ENCODE measurements at places on chromosomes 1 and 21.

DNA sequence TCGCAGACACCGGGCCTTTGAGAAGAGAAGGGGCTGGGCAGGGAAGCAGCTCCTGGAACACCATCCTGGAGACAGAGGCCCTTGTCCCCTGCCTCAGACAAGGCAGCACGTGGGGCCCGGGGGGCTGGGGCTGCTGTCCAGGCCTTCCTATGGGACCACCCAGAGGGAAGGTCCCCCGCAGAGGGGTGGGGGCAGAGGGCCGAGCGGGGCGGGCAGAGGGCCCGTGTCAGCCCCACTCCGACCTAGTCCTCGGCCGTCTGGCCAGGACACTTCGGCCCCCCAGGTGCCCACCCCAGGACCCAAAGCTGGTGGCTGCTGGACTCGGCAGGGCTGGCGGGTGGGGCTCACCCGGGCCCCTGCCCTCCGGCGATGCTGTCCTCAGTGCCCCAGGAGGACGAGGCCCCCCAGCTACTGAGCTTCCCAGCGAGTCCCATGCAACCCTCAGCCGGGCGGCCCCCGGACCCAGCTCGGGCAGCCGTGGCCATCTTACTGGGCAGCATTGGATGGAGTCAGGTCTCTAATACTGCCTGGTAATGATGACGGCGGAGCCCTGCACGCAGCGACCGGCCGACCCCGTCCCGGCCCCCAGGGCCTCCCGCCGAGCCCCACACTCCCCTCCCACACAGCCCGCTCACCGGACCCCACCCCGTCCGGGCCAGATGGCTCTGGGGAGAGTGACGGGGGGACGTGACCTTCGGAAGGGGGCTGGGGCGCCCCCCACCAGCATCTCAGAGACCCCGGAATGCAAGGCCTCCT lies 6.9 kb upstream of the TTLL10 start:
- DNase-seq: no peak

DNA sequence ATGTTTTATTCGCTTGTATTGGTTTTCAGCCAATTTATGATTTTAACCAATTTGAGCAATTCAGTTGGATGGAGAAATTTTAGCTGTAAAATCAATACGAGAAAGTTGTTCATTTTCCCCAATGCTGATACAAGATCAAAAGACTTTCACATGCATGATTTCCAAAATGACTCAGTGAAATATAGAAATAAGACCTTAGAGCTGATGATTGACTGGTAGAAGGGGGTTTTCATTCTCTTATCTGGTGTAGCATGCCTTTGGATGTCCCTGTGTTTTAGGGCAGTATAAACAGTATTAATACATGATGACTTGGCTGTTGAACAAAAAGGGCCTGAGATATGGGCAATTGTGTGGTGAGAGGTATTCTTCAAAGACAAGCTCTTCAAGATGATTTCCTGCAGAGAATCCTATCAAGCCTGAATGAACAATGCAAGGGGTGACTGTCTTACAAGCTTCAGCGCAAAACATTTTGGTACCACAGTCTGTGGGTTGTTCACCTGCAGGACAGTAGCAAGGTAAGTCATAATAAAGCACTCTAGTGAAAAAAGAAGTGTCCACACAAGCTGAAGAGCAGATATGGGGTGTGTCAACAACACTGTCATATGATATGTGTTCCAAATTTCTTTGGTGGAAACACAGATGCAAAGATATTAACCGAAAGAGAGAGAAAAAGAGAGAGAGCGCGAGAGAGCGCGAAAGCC lies 156.2 kb downstream of the TNFSF18 start:
- DNase-seq: no peak

GRCh38 chr21:15852146-15852545 lies 122.4 kb downstream of the USP25 start:
- no peak for DNase-seq

DNA sequence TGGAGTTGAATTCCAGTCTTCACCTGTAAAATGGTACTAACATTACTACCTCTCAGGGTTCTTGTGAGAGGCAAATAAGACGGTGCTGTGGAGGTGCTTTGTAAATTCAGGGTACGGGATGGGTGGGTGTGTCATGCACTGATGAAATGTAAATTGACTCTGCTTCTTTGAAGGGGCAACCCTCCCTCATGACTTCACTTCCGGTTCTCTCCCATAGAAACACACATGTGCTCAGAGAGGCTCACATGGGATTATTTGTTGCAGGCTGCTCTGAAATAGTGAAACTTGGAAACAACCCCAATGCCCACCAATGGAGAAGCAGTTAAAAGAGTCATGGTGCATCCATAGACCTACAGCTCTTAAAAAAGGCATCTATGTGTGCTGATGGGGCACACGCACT lies 44.9 kb upstream of the SCMH1 start:
- DNase-seq: peak; percentile 24

DNA sequence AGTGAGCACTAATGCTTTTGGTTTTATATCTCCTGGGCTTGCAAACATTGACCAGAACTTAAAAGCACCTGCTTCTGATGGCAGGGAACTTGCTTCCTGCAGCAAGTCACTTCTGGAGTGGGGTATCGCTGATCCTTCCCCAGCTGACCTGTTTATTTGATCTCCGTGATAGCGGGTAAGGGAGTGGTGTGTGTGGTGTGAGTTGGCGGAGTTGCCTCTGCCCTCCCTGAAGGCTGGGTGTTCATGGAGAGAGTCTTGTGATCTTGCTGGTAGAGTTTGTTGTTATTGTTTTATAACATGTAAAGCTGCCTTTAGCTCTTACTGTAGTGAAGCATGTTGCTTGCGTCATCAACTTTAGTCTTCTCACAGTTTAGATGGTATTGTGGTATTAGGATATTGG lies 3.9 kb downstream of the MFN2 start:
- DNase-seq: no peak

- DNase-seq: peak; percentile 90
Observed at GRCh38 chr1:20507564-20508410, at the start of gene MUL1. Gene MUL1, minus strand, starts transcription at chr1:20508151. Its CDS starts 127 bp downstream, at chr1:20508024.

DNA sequence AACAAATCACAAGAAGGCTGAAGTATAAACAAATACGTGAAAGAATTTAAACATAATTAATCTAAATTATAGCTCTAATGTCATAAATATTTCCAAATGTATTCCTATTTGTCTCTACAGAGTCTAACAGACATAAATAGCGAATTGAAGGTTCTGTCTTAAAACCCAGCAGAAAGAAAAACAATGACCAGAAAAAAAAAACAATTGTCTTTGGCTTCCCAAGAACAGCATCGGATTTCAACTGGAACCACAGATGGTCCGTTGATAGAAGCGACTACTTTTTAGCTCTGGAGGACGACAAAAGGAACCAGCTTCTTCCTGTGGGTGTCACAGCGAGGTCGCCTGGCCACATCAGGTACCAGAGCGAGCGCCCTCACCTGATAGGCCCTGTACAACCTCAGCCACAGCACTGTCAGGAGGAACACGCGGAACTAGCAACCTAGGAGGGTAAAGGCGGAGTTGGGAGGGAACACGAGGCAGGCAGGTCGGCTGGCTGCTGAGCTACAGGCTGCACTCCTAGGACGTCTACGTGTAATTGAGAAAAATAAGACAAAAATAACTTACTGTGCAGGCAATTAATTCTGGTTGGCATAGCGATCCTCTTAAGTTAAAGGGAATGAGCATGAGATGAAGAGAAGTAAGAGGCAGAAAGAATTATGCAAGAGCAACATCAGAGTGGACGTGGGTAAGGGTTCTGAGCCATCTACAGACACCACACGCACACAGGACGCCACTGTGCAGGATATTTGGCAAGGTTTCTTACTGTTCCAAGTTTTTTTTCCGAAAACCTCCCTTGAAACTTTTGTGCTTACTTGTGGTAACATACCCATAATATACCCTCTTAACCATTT lies 16.7 kb upstream of the PRDM15 start:
- DNase-seq: no peak

GRCh38 chr21:43372663-43373361 lies 54.1 kb downstream of the SIK1 start:
- DNase-seq: no peak

DNA sequence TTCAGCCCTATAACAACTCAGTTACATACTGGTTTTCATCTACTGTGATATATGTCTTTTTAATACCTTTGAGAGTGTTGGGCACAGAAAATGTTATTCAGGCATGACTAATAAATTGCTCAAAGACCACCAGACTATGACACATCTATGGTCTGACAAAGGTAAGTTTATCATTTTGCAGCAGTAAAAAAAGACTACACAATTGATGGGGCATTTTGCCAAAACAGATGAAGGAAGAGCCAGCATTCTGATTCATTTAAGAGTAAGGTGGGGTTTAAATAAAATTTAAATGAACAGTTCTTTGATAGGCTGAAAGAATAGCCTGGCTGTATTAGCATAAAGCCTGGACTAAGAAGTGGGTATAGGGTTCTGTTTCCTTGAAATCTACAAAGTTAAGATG lies 8.8 kb upstream of the RNPC3 start:
- peak; percentile 63 for DNase-seq

DNA sequence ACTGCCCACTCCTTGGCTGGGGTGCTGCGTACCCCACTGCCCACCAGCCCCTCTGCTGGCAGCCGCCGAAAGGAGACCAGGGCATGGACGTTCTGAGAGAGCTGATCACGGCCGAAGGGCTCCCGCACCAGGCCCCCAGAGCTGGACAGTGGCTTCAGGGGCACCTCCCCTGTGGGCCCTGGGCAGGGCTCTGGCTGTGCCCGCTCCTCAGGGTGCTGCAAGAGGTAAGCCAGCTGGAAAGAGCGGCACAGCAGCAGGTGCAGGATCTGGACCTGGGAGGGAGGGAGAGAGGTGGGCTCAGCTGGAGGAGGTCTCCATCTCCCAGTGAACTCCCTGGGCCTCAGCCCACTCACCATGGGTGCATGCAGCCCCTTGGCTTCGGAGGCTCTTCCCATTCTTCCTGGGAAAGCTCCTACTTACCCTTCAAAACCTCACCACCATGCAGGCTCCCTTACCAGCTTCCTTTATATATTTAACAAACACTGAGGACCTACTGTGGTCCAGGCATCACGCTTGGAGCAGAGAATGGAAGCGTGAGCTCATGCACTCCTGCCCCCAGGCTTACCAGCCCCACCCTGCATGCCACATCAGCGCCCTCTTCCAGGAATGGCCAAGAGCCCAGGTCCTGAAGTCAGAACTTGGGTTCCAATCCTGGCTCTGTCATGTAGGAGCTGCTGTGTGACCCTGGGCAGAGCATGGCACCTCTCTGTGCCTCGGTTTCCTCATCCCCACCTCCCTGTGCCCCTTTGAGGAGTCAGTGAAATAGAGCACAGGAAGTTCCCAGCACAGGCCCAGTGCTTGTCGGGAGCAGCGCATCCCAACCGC lies 6.8 kb upstream of the KIF17 start:
- DNase-seq: no peak

DNA sequence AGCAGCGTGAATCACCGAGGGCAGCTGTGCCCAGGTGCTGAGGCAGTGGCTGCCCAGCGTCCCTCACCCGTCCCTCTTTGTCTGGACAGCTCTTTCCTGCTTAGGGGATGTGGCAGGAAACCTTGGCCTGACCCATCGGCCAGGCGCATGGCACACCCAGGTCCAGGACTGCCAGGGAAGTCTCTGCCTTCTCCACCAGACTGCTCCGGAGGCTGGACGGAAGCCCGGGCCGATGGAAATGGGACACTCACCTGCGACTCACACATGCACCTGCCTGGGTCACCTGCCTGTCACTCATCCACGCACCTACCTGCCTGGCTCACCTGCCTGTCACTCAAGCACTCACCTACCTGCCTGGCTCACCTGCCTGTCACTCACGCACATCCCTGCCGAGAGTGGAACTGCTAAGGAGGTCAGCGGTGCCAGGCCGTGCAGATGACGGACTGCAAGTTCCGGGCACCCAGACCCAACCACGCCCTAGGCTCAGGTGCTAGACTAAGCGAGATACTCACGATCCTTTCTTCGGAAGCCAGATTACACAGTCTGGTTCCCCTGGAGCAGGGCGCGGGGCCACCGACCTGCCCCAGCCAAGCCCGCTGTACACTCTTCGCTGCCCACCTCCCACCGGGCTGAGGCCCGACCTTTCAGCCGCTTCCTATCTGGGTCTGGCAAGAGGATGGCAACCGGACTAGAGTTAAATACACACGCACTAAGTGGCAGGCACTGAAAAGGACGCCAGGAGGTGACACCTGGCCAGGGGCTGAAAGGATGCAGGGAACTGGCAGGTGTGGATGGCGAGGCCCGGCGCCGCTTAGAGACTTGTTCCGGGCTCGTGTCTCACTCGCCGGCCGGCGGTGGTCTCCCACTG lies 1.1 kb downstream of the UBE2J2 start:
- DNase-seq: no peak

DNA sequence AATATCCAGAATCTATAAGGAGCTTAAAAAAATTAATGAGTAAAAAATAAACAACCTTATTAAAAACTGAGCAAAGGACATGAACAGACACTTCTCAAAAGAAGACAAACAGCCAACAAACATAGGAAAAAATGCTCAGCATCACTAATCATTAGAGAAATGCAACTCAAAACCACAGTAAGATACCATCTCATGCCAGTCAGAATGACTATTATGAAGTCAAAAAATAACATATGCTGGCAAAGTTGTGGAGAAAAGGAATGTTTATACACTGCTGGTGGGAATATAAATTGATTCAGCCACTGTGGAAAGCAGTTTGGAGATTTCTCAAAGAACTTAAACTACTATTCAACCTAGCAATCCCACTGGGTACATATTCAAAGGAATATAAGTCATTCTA lies 25.3 kb downstream of the PIGK start:
- DNase-seq: no peak

GRCh38 chr1:114111731-114112641 lies 41.7 kb downstream of the SYT6 start:
- peak; percentile 48 for DNase-seq

DNA sequence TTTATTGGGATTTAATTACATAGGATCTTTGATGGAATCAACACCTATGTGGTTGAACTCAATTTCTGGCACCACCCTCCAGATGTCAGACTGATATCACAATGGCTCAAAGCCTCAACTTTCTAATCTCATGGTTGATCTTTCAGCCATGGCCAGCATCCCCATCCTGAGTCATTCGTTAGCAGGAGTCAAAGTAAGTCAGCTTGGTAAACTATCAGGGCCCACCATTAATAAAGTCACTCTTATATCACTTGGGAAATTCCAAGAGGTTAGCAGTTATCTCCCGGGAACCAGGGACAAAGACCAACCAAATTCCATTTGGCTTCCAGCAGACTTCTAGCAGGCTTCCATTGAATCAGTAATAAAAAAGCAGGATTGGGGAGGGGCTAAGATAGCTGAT lies 50.7 kb upstream of the TNFSF4 start:
- peak; percentile 26 for DNase-seq

DNA sequence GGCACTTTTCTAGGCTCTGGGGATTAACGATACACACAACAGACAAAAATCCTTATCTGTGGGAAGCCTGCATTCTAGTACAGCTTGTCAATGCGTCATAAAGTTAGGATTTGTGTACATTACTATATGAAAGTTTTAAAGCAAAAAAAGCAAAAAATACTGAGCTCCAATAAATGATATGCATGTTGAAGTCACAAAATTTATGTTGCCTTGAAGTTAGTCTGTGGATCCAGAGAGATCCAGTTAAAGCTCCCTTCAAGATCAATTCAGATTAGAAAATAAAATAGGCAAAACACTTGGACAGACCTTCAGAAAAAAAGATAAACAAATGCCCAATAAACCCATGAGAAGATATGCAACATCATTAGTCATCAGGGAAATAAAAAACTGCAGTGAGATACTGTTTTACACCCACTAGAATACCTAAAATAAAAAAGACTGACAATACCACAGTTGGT lies 33.1 kb upstream of the KCNQ4 start:
- DNase-seq: no peak

GRCh38 chr1:19483261-19483660 lies 2.1 kb downstream of the CAPZB start:
- no peak for DNase-seq

All from fibroblast of skin of right quadriceps (primary cell).